Activated CD4-positive, alpha-beta memory T cell treated with anti-CD3 and anti-CD28 coated beads, Interleukin-2, amount 10 ng/mL, durations not matched to agents 7 days and 5 days (primary cell): ENCODE measurements at places on chromosomes 4 and X. TPM values are rescaled to one million over a fixed set of nuclear protein-coding genes. Genes with fewer than 3 reads are reported as not detected.

PNCK gene
- 0.60 TPM for total RNA-seq

LIMCH1 gene
- not detected for total RNA-seq

CLDN2 gene
- not detected for total RNA-seq

MAGEA8 gene
- not detected for total RNA-seq

TRPC3 gene
- 1.1 TPM for total RNA-seq

GRCh38 chr4:63788271-63788670 is 621.0 kb downstream of the TECRL start:
- DNase-seq, result no peak

GRCh38 chr4:124903995-124904722 is 191.6 kb upstream of the ANKRD50 start:
- DNase-seq, result no peak

GRCh38 chr4:184096561-184097240 is 121.0 kb downstream of the ENPP6 start:
- no peak for DNase-seq

GRCh38 chr4:57308301-57308700 is 198.1 kb upstream of the IGFBP7 start:
- no peak for DNase-seq

- no peak for DNase-seq
Observed at GRCh38 chr4:5552451-5552850, 155.9 kb downstream of the EVC2 start.

- DNase-seq, result no peak
Observed at GRCh38 chrX:78213331-78213730, 73.9 kb upstream of the TAF9B start.

GRCh38 chrX:31805781-31806180 is 733.9 kb upstream of the FTHL17 start:
- DNase-seq, result no peak

DNA sequence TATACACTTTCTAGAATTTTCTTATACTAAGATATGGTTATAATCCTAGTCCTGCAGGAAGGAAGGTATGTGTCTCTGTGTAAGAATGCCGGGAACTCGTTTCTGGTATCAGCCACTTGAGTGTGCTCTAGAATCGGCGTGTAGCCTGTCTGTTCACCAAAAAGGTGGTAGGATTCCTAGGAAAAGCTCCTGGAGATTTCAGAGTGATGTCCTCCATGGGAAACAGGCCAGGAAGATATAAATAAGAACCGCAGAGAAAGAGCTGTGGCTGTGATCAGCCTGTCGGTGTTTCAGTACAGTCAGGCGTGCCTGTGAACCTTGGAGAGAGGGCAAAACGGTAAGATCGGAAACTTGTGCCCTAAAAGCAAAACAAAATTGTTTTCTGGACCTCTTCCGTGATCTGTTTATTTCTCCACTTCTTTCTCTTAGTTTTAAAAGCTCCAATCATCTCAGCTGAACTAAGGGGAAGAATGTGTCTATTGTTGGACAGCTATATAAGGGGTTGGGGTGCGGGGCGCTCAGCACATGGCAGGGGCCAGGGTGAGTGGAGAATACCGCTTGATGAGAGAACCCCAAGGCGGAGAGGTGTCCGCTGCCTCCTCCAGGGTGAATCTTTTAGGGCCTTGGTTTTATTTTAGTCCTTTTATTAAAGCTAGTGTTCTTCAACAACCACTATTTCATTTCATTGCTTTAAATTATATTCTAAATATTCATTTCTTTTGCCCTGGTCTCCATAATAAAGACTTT is 303.8 kb upstream of the TENM3 start:
- no peak for DNase-seq
